ENCODE measurements at places on chromosomes 1 and 21.

DNA sequence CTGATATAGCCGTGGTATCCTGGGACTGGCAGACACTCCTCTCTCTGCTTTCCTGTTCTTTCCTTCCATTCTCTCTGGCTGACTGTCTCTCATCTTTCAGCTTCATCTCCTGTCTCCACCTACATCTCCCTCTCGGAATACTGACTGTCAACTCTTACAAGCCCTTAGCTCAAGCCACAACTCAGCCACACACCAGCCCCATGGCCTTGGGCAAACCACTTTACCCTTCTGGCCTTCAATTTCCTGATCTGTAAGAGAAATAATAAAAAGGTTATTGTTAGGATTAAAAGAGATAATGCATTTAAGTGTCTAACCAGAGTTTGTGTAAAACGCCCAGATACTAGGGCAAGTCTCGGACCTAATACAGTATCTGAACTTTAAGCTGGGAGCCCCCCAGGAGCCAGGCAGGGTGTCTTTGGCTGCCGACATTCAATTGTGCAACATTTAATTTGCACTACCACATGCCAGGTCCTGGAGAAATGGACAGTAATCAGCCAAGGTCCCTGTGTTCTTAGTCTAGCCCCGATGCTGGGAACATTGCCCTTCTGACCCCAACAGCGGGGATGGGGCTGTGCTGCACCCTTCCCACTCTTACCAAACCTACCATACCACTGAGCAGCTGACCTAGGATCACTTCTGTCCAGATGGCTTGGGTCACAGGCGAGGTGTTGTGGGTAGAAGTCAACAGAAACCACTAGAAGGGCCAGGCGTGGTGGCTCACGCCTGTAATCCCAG is 5.1 kb downstream of the ECHDC2 start:
- no peak for DNase-seq

DNA sequence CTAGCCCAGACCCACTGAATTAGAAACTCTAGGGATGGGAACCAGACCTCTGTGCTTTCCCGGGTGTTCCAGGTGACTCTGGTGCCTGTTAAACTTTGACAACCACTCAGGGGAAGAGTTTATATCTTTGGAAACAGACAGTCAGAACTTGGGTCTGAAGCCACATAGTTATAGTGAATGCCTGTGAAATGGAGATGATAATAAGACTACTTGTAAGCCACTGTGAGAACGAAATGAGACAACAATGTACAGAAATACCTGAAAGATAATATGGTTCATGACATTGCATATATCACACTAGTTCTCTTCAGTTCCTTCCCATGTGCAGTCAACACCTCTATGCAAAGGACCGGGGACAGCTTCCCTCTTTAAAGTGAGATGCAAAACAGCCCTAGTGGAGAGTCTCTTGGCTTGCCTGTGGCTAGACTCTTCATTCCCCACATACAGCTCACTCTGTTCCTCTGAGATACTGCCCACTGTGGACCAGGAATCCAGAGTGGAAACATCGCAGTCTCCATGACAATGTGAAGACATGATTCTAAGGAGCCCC is 287.5 kb downstream of the ASTN1 start:
- DNase-seq = no peak

DNA sequence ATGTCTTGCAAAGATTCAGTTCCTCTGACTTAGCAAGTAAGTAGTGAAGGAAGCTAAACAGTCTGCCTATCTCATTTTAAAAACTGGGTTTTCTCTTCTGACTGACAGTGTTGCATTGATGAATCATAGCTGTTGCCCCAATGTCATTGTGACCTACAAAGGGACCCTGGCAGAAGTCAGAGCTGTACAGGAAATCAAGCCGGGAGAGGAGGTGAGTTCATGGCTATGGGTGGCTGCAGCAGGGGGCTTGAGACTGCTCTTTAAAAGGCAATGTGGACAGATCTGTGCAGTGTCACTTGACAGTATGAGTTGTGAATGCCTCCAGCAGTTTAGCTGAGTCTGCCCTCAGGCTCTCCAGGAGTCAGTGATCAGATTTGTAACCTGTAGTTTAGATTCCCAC is 46.6 kb downstream of the SMYD2 start:
- DNase-seq = no peak

DNA sequence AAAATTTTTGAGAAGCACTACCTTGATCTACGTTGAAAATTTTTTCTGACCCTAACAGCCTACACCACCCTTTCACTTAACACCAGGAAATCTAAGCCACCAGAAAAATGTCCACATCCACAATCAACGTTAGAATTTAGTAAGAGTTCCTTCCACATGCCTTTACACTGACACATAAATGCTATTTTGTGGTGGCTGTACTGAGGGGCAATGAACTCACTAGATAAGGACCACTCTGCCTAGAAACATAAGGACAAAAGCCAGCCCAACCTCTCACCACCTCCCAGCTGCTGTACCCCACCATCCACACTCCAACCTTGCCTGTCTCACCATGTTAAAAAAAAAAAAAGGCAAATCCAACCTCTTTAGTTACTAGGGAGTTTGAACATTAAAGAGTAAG is 29.8 kb downstream of the PARP1 start:
- no peak for DNase-seq

DNA sequence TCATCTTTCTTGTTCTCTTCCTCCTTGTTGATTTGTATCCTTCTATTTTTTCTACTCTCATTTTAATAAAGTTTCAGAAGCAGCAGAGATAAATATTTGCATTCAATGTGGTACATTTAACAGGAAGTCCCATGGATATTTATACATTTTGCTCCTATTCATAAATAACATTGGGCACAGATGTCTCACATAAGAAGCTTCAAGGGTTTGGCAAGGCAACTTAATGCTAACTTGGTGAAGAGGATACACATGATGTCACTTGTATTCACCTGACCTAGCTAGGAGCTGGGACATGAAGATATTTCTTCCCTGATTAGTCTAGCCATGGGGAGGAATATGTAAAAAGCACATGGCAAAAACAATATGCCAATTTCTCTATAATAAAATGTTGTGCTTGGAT is 65.1 kb upstream of the DUSP10 start:
- DNase-seq = peak; percentile 63

DNA sequence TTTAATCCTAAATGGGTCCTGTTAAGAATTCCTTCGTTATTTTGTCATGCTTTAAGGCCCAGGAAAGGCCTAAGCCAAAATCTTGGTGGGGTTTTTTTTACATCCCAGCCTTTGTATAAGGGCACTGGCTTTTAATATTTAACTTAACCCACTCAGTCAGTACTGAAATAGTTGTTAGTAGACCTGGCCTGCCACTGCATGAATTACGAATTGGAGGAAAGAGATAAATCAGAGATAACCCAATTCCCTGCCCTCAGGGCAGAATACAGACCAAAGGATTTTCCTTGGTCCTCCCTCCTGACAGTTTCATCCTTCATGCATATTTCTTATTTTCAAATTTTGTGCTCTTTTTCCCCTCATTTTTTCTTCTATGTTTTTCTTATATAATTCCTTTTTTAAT is 193.0 kb downstream of the FASLG start:
- DNase-seq = no peak

DNA sequence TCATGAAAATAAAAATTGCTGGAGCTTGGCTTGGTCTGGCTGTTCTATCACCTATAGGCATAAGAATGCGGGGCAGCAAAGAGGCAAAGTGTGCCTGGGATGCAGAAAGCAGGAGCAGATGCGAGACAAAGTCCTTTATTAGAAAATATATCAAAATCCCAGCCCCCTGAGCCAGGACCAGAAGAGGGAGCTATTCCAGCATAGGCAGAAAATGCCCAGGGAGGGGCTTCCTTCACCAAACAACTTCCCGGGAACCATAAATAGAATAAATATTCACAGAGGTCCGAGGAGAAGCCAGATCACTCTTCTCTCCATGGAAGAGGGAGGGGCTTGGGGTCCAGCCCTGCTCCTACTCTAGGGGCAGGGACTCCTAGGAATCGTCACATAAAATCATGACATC is 5.0 kb downstream of the PPOX start:
- DNase-seq = no peak
